ENCODE measurements at places on chromosomes 3 and 15. TPM values are rescaled to one million over a fixed set of nuclear protein-coding genes. Genes with fewer than 3 reads are reported as not detected.

GOLGA8M gene
- total RNA-seq: not detected

TEX264 gene
- 64.9 TPM for total RNA-seq

COL6A5 gene
- not detected for total RNA-seq

CCDC39 gene
- total RNA-seq: not detected

RPUSD3 gene
- 55.8 TPM for total RNA-seq

GATM gene
- total RNA-seq: 1.8 TPM

EPB42 gene
- not detected for total RNA-seq

CASR gene
- not detected for total RNA-seq

SLC7A14 gene
- not detected for total RNA-seq

AP4E1 gene
- total RNA-seq: 8.0 TPM

A4GNT gene
- total RNA-seq: not detected

DPPA2 gene
- total RNA-seq: not detected

CSPG5 gene
- total RNA-seq: 1.1 TPM

WNT7A gene
- 0.19 TPM for total RNA-seq

FSD2 gene
- total RNA-seq: 0.13 TPM

LRRIQ4 gene
- not detected for total RNA-seq

PPM1L gene
- 0.20 TPM for total RNA-seq

ACAD9 gene
- 25.0 TPM for total RNA-seq

ROPN1 gene
- total RNA-seq: not detected

RPP25 gene
- 28.7 TPM for total RNA-seq

CXCR6 gene
- total RNA-seq: not detected

C3orf85 gene
- not detected for total RNA-seq

LRRC3B gene
- total RNA-seq: not detected

ADGRG7 gene
- total RNA-seq: not detected

TARS3 gene
- total RNA-seq: 7.3 TPM

CHDH gene
- total RNA-seq: 1.4 TPM

CDC25A gene
- 8.9 TPM for total RNA-seq

SEMA3F gene
- 14.0 TPM for total RNA-seq

AADACL2 gene
- not detected for total RNA-seq

RETNLB gene
- total RNA-seq: not detected

PLAAT1 gene
- not detected for total RNA-seq

ZBED2 gene
- 0.19 TPM for total RNA-seq

RSRC1 gene
- 33.0 TPM for total RNA-seq

CELSR3 gene
- total RNA-seq: 5.7 TPM

PIGBOS1 gene
- 26.7 TPM for total RNA-seq

SPTBN5 gene
- 0.37 TPM for total RNA-seq

NR2E3 gene
- not detected for total RNA-seq

KNG1 gene
- total RNA-seq: not detected

PIK3CA gene
- total RNA-seq: 8.4 TPM

NMD3 gene
- total RNA-seq: 43.5 TPM

ARGFX gene
- not detected for total RNA-seq

CFAP44 gene
- total RNA-seq: 1.7 TPM

SAMD7 gene
- total RNA-seq: not detected

C2CD4A gene
- total RNA-seq: not detected

FGD5 gene
- not detected for total RNA-seq

SYNM gene
- 41.3 TPM for total RNA-seq

ADCY5 gene
- 0.32 TPM for total RNA-seq

HOMER2 gene
- total RNA-seq: 15.3 TPM

CYP11A1 gene
- total RNA-seq: not detected

ENTPD3 gene
- total RNA-seq: not detected

LRTM1 gene
- total RNA-seq: not detected

RFT1 gene
- 29.2 TPM for total RNA-seq

RFX7 gene
- total RNA-seq: 12.3 TPM

ANKRD63 gene
- total RNA-seq: 0.67 TPM

IL16 gene
- not detected for total RNA-seq

GXYLT2 gene
- total RNA-seq: 3.5 TPM

Measured in A549 treated with ZK216348 at 1 μM for 4 hours (cell line).